A549 (cell line): ENCODE measurements at places on chromosomes 7 and 10.

GRCh38 chr10:45154502-45154901 is 153.8 kb downstream of the ZNF22 start:
- no peak for DNase-seq

- DNase-seq = no peak
Measured at GRCh38 chr10:95831515-95831914, 75.6 kb downstream of the ENTPD1 start.

- DNase-seq = no peak
Measured at GRCh38 chr7:18936265-18936664, 181.2 kb downstream of the TWIST1 start.

GRCh38 chr7:99311702-99312101 is 14.0 kb upstream of the ARPC1A start:
- no peak for DNase-seq

- no peak for DNase-seq
Measured at GRCh38 chr10:132783940-132784865, 1.7 kb downstream of the NKX6-2 start.

DNA sequence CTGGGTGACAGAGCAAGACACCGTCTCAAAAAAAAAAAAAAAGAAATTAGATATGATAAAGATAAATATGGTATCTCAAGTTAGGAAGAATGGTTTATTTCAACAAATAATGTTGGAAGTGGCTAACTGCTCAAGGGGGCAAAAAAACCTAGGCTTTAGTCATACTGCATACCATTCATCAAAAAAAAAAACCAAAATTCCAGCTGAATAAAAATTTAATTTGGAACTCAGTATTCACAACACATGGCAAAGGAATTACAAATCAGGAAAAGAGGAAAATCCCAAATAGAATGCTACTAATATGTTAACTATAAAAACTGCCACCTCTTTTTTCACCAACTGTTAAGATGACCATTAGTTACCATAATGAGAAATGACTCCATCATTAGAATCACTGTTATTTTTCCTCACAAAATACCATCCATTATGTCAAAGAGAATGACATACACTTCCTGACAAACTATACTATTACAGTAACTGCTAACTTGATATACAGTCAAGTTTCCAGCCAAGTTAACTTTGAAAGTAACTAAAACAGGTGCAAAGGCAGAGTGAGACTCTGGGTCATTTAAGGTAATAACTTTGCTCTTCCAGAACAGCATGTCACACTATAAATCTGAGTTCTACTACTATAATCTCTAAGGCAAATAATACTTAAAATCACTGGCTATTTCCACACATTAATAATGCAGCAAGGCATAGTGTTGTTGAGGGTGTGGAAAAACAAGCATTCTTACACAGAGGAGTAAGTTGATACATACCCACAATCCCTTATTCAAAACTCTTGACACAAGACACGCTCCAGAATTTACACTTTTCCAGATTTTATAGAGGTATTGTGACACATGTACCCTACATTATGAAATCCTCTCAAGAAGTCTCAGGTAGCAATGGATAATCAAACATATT is 10.2 kb downstream of the KBTBD2 start:
- DNase-seq = no peak

GRCh38 chr7:44052771-44053365 is 8.4 kb downstream of the DBNL start:
- no peak for DNase-seq

GRCh38 chr10:58299580-58299979 is 30.6 kb downstream of the CISD1 start:
- DNase-seq = peak; percentile 68

GRCh38 chr10:119306986-119307392 is 99.6 kb downstream of the GRK5 start:
- peak; percentile 22 for DNase-seq
